ENCODE measurements at places on chromosomes 7 and 10.

- no peak for DNase-seq
Measured at GRCh38 chr7:64101126-64101942, 56.1 kb downstream of the ZNF727 start.

- DNase-seq: no peak
Measured at GRCh38 chr7:99395616-99396327, 12.6 kb downstream of the PDAP1 start.

GRCh38 chr10:32054094-32054493, 2.1 kb downstream of the KIF5B start:
- DNase-seq: no peak

DNA sequence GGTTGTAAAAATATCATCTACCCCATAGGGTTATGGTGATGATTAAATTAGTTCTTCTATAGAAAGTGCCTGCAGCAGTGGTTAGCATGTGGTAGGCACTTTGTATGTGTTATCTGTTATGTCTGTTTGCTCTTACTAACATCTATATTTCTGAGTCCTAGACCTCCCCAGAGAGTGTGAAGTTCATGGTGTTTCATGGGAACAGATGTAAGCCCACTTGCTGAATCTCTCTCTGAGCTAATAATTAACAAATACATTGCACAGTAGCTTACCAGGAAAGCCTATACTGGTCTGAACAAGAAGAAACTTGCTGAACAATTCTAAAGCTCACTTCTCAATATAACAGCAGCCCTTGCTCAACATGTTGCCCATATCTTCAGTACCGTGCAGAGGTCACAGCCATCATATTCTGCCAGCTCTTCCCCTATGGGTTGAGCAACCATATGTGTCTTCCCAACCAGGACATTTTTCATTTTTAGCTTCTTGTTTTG, 100.1 kb downstream of the NPSR1 start:
- no peak for DNase-seq

- DNase-seq: no peak
Measured at GRCh38 chr7:40572810-40573465, 438.1 kb downstream of the SUGCT start.

DNA sequence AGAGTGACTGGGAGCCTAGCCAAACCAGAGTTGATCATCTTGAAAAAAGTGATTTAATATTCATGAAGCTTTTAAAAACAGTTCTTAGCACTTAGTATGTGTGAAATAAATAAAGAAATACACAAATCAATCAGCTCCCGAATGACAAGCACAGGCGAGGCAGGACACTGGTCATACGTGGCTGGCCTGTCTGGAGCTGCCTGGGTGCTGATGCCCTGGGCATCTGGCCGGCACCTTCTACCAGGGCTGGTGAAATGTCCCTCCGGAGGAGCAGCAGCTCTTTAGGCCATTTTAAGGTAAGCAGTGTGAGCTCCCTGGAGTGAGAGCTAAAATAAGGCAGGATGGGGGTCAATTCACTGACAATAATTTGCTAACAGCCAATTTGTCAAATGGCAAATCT, 23.7 kb downstream of the IL15RA start:
- no peak for DNase-seq
